Naive thymus-derived CD8-positive, alpha-beta T cell (primary cell): ENCODE measurements at places on chromosomes 12 and 14.

DNA sequence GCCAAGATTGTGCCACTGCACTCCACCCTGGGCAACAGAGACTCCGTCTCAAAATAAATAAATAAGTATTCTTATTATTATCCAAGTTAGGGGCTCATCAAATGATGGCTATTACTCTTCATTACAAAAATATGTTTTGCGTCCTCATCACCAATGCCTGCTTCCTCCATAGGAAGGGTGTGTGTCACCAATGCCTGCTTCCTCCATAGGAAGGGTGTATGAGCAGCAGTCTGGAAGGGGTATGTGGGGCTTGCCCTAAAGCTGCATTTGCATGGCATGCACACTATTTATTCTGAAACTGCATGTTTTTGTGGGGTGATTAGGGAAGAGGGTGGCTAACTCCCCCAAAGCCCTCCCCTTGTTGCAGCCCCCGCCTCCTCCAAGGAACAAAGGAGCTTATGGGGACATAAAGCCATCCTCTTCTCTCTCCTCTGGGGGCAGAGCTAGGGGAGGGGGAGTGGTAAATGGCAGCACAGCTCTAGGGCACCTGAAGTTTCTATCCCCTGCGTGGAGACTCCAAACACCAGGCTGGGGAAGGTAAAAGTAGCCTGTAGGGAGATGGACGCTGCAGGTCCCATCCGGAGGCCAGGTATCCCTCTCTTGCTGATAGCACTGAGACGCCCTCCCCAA lies 1.3 kb downstream of the CAMKK2 start:
- DNase-seq: peak; percentile 9
- peak overlapping the region; percentile 87 for H3K27ac ChIP-seq
- H3K27me3 ChIP-seq: no peaks in the 10 kb centered on the region
- H3K4me1 ChIP-seq: peaks cover 5% of the 10 kb centered on the region

- no peak overlapping the region for H3K4me3 ChIP-seq
- H3K27me3 ChIP-seq: no peaks in the 10 kb centered on the region
- DNase-seq: no peak
- H3K27ac ChIP-seq: no peak overlapping the region
- H3K36me3 ChIP-seq: peaks cover 76% of the 10 kb centered on the region
- peaks cover 11% of the 10 kb centered on the region for H3K4me1 ChIP-seq
These were observed 18.7 kb downstream of the SETD1B start for GRCh38 chr12:121822393-121823100.

DNA sequence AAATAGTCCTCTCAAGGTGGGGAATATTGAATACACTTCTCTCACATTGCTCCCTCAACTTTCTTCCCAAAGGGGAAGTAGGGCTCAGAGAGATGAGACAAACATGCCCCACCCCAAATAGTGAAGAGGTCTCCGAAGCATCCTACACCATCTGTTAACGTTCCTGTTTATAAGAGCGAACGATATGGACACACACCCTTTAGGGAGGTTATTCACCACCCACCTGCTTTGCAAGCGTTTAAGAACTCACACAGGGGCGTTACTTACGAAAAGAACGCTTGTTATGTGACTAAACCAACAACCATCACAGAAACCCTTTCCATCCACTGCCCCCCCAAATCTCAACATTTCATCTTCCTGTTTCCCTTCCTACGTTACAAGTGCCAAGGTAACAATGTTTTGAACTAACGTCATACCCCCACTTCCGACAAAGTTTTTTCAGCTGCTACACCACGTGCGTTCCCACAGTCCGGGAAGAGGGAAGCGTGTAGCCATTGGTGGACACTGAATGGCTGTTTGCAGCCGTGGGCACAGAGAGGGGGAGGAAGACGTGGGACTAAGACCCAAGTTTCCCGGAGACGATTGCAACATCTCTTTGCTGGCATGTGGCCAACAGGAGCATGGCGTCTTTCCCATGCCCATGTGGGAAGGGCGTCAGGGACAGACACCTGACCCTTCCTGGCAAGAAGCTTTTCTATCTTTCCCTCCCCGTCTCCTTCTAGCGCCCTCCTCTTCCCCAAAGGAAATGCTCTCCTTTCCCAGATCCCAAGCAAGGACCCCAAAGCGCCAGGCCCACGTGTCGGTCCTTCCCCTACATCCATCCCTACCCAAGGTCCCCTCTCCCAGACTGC lies 1.2 kb downstream of the YBX3 start:
- H3K4me3 ChIP-seq: peak overlapping the region; percentile 92
- peak overlapping the region; percentile 88 for H3K27ac ChIP-seq
- peaks cover 16% of the 10 kb centered on the region for H3K4me1 ChIP-seq
- H3K27me3 ChIP-seq: peaks cover 15% of the 10 kb centered on the region
- peak; percentile 77 for DNase-seq

GRCh38 chr12:95088379-95088778 lies 15.0 kb upstream of the NR2C1 start:
- no peak overlapping the region for H3K4me3 ChIP-seq
- peaks cover 2% of the 10 kb centered on the region for H3K4me1 ChIP-seq
- no peak overlapping the region for H3K27ac ChIP-seq
- no peaks in the 10 kb centered on the region for H3K36me3 ChIP-seq

DNA sequence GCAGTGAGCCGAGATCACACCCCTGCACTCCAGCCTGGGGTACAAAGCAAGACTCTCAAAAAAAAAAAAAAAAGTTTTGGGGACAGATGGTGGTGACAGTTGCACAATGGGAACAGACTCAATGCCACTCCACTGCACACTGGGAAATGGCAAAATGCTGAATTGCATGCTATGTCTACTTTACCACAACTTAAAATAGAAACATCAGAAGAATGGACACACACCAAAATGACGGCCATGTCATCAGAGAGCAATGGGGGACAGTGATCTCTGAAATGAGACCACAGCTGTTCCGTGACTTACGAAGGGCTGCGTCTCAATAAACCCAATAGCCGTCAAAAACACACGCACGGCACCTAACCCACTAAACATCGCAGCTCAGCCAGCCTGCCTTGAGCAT lies 13.7 kb downstream of the DDX54 start:
- H3K27ac ChIP-seq: no peak overlapping the region
- peaks cover 7% of the 10 kb centered on the region for H3K36me3 ChIP-seq
- peaks cover 17% of the 10 kb centered on the region for H3K4me1 ChIP-seq
- no peak for DNase-seq

- no peaks in the 10 kb centered on the region for H3K36me3 ChIP-seq
- H3K4me3 ChIP-seq: no peak overlapping the region
- H3K27me3 ChIP-seq: peaks cover 21% of the 10 kb centered on the region
These were observed 50.4 kb downstream of the RPH3A start for GRCh38 chr12:112841906-112842305.

GRCh38 chr14:73025544-73025943 lies 1.4 kb downstream of the ZFYVE1 start:
- H3K36me3 ChIP-seq: peaks cover 24% of the 10 kb centered on the region
- H3K4me3 ChIP-seq: peak overlapping the region; percentile 90
- no peaks in the 10 kb centered on the region for H3K27me3 ChIP-seq
- H3K27ac ChIP-seq: no peak overlapping the region

- H3K36me3 ChIP-seq: peaks cover 80% of the 10 kb centered on the region
- no peak overlapping the region for H3K27ac ChIP-seq
- H3K4me3 ChIP-seq: no peak overlapping the region
- no peak for DNase-seq
- H3K27me3 ChIP-seq: no peaks in the 10 kb centered on the region
- H3K4me1 ChIP-seq: no peaks in the 10 kb centered on the region
These were observed 18.6 kb downstream of the PEX5 start for GRCh38 chr12:7207866-7208625.

- no peak for DNase-seq
- H3K4me1 ChIP-seq: no peaks in the 10 kb centered on the region
- H3K4me3 ChIP-seq: no peak overlapping the region
- no peaks in the 10 kb centered on the region for H3K36me3 ChIP-seq
These were observed 582.3 kb downstream of the KCNH5 start for GRCh38 chr14:62462988-62463387.
